Activated naive CD8-positive, alpha-beta T cell treated with anti-CD3 and anti-CD28 coated beads for 36 hours (primary cell): ENCODE measurements at places on chromosomes 5 and 9.

DNA sequence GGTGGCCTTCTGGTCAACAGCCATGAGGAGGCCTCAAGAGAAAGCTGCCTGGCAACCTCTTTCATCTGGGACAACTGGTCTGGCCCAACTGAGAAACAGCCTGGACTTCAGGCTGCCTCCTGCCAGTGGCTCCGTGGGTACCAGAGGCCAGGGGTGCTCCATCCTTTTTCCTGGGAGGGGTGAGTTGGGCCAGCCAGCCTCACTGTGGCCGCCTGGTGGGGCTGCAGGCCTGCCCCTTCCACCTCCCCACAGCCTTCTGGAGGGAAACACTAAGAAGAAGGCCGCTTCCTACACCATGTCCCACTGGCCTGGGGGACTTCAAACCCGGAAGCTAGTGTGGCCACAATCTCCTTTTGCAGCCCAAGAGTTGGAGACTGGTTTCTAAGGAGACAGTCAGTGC is 13.8 kb upstream of the NKD2 start:
- no peak for DNase-seq

DNA sequence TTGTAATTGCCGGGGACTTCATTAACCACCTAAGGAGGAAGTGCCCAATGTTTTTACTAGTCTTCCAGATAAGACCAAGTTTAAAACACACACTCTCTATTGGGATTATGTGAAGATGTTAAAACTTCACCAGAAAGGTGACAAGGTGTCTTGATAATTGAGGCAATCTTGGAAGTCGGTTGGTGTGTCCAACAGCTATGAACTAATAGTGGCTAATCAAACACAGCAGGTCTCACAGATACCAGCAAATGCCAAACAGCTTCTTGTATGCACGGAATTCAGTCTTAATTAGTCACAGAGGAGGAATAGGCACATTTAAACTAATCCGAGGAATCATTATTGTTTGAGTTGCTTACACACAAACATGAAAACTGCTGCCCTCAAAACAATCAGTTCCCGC is 214.5 kb downstream of the SEC61B start:
- DNase-seq, result no peak

DNA sequence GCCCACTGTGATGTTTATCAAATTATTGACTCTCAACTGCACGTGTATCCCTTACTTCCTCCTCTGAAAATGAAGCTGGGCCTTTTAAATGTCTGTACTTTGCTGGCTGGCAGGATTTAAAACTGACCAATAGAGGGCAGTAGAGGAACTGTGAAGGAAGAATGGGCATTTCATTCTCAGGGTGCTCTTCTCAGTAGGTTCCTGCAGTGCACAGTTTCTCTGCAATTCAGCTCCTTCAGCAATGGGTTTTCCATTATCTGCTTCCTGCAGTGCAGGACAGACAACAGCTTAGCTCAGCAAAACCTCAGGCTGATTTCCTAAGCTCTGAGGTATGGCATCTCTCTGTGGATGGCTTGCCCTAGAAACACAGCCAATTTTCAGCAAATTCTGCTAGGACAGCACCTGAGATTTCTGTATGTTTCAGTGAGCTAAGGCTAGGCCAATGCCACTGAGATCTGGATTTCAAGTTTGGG is 298.4 kb upstream of the PRDM9 start:
- no peak for DNase-seq

- no peak for DNase-seq
Observed at GRCh38 chr5:10624206-10624605, 60.3 kb downstream of the ANKRD33B start.

GRCh38 chr9:36878986-36879982 is 154.8 kb downstream of the PAX5 start:
- DNase-seq, result no peak

GRCh38 chr5:145587710-145588109 is 247.4 kb downstream of the PRELID2 start:
- no peak for DNase-seq

- no peak for DNase-seq
Observed at GRCh38 chr5:56810826-56811225, 4.5 kb upstream of the MAP3K1 start.

DNA sequence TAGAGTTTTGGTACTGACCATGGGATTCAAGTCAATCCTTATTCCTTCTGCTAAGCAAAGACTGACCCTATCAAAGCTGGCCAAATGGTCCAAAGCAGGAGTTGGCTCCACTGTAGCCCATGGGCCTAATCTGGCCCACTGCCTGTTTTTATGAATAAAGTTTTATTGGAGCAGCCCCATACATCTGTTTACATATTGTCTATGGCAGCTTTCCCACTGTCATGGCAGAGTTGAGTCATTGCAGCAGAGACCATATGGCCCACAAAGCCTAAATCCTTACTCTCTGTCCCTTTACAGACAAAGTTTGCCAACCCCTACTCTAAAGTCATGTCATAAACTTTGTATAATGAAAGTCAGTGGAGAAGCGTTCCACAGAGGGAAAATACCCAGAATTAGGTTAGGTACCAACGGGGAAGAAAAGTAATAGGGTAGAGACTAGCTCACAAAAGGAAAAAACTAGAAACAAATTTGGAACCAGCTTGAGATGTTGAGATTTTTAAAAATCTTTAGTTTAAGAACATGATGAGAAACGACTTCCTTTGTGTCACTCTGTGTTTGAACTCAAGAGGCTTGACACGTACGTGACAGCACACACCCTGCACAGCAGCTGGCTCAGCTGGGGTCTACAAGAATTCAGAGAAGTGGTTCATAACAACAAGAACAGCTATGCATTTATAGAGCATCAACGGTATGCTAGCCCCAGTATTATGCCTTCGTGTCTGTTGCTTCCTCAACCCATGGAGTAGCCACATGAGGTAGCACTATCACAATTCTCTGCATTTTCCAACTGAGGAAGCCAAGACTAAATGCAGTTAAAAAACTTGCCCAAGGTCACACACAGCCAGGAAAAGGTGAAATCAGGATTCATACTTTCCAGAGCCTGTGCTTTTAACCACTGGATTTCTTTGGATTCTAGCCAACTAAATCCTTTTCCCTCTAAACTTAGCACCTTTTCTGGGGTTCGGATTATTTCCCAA is 198.9 kb upstream of the WWC1 start:
- no peak for DNase-seq

GRCh38 chr5:155512329-155512728 is 498.8 kb downstream of the KIF4B start:
- no peak for DNase-seq

DNA sequence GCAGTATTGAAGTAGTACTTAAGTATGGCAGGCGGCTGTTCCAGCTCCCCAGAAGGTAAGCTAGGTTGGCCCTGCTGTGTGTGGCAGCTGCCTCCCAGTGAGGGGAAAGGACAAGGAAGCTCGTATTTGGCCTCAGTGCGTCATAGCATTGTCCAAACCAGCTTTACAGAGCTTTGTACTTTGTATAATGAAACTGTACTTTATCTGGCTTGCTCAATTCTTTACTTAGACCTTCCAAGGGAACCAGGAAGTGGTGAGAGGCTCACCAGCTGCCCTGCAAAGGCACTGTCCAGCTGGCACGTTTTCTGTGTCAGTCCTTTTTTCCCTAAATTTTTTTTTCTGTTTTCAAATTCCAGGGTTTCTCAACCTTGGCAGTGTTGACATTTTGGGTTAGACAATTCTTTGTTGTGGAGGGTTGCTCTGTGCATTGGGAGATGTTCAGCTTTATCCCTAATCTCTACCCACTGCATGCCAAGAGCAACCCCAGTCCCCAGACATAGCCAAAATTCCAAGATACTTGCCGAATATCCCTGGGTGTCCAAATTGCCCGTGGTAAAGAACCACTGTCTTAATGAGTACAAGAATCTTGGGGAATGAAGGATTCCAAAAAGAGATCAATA is 474.5 kb downstream of the LRRC70 start:
- no peak for DNase-seq

DNA sequence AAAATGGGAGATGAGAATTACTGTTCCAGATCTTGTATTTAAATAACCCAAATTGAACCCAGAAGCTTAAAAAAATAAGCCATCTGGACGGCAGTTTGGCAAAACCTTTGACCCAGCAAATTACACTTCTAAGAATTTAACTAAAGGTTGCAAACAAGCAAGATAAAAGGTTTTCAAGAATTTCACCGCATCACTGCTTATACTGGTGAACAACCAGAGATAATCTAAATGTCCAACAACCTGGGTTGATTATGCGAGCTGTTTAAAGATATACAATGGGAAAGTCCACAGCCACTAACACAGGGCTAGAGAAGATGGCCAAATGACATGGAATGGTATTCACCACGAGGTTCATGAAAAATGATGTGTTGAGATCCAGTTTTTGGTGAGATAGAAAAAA is 149.3 kb downstream of the GNAQ start:
- no peak for DNase-seq

DNA sequence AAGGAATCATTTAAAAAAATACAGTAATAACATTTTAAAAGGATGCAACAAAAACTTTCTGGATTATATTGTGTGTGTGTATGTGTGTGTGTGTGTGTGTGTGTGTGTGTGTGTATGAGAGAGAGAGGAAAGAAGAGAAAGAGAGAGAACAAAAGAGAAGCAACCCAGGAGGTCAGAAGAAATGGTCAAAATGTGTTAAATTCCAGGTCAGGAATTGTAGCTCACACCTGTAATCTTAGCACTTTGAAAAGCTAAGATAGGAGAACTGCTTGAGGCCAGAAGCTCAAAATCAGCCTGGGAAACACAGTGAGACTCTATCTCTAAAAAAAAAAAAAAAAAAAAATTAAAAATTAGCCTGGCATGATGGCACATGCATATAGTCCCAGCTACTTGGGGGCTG is 311.8 kb upstream of the CDH12 start:
- DNase-seq, result no peak

DNA sequence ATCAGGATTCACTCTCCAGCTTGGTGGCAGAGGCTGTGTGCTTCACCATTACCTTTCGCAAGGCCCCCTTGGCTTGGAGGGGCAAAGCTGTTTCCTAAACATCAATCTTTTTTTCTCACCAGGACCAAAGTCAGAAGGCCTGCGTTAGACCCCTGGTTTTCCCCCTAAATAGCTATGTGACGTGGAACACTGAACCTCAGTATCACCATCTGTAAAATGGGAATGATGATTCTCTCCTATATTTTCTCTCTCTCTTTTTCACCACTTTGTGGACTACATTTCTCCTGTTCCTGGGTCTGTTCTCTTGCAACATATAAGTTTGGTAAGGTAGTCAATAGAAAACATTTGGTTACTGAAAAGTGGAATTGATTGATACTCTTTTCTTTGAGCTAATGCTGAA is 50.5 kb downstream of the DAPK1 start:
- no peak for DNase-seq

DNA sequence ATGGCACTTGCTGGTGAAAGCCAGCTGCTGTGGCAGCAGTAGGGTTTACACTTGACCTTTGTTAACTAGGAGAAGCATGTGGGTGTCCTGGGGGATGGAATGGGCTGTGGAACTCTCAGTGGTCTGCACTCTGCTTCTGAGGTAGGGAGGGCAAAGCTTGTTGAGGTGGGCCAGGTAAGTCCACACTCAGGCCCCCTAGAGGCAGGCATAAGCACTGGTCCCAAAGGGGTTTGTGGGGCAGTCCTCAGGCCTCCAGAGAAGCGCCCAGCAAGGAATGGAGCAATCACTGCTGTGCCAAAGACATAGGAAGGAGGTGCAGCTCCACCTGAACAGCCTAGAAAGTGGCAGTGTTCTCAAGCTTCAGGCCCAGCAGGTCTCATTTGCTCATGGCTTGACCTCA is 34.7 kb downstream of the INSL4 start:
- DNase-seq, result no peak

DNA sequence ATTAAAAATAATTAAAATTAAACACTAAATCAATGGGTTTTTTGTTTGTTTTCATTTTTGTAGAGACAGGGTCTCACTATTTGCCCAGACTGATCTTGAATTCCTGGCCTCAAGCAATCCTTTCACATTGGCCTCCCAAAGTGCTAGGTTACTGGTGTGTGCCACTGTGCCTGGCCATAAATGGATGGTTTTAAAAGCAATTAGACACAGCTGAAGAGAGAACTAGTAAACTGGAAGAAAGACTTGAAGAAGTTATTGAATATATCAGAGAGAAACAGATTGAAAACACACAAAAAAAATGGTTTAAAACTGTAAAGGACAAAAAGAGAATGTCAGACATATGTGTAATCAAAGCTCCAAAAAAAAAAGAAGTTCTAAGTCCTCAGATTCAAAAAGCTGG is 83.0 kb downstream of the DENND1A start:
- no peak for DNase-seq

GRCh38 chr9:99251157-99251556 is 29.1 kb downstream of the SEC61B start:
- DNase-seq, result no peak

DNA sequence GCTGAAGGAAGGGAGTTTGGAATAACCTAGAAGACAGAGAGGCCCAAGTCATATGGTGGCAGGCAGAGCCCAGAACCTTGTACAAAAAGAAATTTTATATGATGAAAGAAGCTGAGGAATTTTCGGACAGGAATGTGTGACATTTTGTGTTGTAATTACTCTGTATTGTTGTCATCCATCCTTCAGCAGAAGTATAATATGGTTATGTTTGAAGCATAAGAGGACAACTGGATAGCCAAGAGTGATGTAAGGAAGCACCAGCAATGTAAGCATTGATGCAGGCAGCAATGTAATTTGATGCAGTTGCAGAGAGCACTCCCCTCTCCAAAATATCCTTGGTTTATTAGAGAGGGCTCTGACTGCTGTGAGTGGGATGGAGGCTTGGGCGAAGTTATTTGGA is 19.1 kb upstream of the SNX2 start:
- no peak for DNase-seq

GRCh38 chr9:82598241-82599039 is 464.5 kb downstream of the RASEF start:
- no peak for DNase-seq

DNA sequence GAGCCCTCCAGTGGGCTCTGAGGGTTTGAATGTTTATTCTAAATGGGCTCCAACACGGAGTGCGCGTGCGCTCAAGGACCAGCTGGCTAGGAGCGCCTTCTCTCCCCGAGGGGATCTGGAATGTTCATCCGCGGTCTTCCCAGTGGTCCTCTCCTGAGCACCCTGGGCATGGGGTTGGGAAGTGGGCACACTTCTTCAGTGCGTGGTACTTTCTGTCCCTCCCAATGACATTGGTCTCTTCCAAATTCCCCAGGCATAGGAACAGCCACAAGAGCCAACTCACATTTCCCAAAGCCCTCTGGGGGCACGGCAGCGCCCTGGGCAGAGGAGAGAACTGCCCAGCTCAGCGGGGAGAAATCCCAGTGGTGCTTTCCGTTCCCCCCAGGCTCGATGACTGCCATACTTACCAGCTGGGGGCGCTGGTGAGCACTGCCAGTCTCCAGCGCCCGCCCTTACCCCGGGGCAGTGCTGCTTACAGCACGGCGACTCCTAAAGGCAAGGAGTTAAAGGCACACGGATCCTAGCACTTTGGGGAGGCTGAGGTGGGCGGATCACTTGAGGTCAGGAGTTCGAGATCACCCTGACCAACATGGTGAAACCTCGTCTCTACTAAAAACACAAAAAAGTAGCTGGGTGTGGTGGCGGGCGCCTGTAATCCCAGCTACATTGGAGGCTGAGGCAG is 29.9 kb upstream of the OBP2B start:
- DNase-seq, result peak; percentile 78

GRCh38 chr5:176899946-176900779 is 1.0 kb upstream of the HK3 start:
- DNase-seq, result no peak

- no peak for DNase-seq
Observed at GRCh38 chr5:107817951-107818350, 147.2 kb upstream of the EFNA5 start.
